NCI-H1417 treated with DMSO at 0.1 percent for 48 hours (cell line): ENCODE measurements at places on chromosomes 11 and 22.

DNA sequence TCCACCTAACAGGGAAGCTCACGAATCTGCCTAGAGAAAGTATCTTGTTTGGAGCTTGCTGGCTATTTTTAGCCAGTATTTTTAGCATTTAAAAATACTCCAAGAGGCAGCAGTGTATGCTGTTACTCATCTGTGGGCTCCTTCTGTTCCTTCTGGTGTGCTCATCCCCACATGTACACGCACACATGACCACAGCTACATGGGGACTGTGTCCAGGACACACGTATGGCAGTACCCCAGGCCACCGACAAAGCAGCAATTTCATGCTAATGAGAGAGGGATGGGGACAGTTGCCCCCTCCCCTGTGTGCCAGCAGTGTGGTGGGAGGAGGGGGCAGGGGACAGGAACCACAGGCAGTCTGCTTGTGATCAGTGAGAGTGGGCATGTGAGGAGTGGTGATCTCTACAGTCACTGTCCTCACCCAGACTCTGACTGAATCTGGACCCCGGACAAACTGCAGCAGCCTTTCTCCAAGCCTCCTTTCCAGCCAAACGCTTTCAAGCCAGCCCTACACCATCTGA lies 16.4 kb downstream of the USP2 start:
- no peak for DNase-seq

DNA sequence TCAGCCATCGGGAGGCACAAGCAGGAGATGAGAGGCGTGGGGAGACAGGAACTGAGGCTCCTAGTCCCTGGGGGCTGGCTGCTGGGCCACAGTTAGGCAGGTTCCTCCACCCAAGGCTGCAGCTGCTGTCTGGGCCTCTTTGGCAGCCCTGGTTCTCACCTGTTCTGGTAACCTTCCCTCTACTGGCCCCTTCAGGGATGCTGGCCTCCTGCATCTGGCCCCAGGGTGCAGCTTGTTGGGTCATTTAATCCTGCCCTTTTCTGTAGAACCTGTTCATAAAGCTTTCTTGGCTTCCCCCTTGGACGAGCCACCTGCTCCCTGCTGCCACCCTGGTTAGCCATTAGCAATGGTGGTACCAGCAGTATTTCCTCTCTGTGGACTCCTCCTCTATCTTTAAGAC lies 5.5 kb downstream of the USH1C start:
- DNase-seq, result no peak

GRCh38 chr11:116510166-116510565 lies 262.6 kb downstream of the BUD13 start:
- DNase-seq, result no peak

DNA sequence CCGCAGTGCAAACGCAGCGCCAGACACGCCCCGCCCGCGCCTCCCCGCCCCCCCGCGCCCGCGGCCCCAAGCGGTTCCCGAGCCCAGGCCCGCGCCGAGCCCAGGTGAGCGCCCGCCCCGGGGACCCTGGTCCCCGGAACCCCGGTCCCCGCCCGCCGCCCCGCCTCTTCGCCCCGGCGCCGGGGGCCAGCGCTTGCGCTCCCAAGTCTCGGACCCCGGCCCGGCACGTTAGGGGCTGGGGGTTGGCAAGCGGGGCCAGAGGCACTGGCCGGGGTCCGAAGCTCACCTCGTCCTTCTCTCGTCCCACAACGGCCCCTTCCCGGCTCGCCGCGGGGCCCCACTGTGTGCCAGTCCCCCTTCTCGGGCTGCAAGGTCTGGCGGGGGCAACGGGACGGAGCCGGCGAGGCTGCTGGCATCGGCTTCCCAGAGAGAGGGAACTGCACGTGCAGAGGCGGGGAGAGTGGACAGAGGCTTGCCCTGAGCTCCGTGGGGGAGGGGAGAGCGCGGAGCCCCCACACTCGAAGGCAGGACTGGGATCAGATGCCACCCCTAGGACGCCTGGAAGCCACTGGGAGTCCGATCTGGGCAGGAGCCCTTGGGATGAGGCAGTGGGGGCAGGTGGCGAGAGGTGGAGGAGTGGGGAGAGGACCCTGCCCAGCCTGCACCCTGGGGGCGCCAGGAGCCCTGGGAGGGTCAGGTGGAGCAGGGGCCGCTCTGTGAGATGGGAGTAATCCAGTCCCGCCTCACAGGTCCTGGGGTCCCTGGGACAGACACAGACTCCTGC lies 1.8 kb upstream of the AIFM3 start:
- DNase-seq, result no peak

DNA sequence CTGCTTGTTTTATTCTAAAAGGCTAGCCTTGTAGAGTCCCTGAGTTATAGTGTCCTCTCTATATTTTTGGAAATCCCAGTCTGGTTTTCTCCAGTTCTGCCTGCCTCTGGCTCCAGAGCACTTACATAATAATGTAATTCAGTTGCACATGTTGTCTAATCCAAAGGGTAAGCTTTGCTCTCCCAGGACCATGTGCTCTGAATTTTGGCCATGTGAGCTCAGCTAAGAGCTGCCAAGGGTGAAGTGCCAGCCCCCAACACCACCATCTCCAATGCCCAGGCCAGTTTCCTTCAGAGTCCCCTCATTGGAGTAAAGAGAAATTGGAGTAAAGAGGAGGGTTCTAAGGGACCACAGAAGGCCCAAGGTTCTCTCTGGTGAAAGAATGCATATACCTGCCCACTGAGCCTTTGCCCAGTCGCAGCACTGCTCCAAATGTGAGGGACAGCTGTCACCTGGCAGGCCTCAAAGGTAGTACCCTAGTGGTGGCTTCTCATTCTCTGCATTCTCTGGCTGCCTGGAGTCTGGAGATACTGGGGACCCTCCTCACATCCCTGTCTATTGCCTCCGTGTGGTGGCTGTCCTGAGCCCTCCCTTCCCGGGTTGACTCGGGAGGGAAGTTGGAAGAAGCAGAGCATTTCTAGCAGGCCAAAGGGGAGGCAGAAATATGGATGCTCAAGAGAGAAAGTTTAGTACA lies 4.9 kb downstream of the CRY2 start:
- DNase-seq, result no peak

GRCh38 chr22:32644252-32645100 lies 157.0 kb upstream of the TIMP3 start:
- no peak for DNase-seq

- DNase-seq, result no peak
These were observed 55.7 kb downstream of the SYTL2 start for GRCh38 chr11:85755285-85755684.

DNA sequence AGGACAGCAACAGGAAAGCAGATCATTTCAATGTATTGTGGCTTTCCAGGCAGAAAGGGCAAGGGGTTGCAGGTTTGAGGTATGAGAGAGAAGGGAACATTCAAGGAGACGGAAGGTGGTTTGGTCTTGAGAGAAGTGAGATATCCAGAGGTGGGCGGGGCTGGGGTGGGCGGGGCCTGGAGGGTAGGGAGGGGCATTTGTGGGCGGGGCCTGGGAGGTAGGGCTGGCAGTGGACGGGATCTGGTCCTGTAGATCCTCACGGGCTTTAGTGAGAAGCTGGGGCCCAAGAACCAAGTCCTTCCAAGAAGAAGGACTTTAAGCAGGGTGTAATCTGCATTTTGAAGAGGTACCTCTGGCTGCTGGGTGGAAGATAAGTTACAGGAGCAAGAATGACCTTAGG lies 199.2 kb downstream of the MN1 start:
- DNase-seq, result no peak

- no peak for DNase-seq
These were observed 27.3 kb upstream of the TMEM86A start for GRCh38 chr11:18671246-18671645.

- DNase-seq, result no peak
These were observed 4.7 kb downstream of the DGCR8 start for GRCh38 chr22:20084547-20085413.

- no peak for DNase-seq
These were observed 31.8 kb upstream of the CELSR1 start for GRCh38 chr22:46569055-46569847.

GRCh38 chr11:131993246-131993645 lies 622.8 kb downstream of the NTM start:
- DNase-seq, result no peak

- no peak for DNase-seq
These were observed 4.3 kb downstream of the SSTR3 start for GRCh38 chr22:37207981-37208380.

- DNase-seq, result no peak
These were observed 217.7 kb upstream of the CTSC start for GRCh38 chr11:88555018-88555828.

DNA sequence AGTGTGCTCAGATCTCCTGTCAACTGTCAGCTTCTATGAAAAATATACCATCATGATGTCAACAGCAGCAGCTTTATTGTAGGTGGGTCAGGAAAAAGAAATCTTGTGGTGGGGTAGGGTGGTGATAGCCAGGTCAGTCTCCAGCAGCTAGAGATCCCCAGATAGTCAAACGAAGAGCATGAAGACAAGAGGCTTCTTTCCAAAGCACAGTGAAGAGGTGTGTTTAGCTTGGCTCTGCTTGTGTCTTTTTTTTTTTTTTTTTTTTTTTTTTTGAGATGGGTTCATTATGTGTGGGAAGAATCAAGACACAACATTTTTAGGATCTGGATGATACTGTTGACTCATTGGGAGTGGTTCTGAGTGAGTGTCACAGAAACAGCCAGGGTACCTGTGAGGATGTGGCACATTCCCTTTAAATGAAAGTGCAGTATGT lies 1075.5 kb downstream of the NTM start:
- no peak for DNase-seq

DNA sequence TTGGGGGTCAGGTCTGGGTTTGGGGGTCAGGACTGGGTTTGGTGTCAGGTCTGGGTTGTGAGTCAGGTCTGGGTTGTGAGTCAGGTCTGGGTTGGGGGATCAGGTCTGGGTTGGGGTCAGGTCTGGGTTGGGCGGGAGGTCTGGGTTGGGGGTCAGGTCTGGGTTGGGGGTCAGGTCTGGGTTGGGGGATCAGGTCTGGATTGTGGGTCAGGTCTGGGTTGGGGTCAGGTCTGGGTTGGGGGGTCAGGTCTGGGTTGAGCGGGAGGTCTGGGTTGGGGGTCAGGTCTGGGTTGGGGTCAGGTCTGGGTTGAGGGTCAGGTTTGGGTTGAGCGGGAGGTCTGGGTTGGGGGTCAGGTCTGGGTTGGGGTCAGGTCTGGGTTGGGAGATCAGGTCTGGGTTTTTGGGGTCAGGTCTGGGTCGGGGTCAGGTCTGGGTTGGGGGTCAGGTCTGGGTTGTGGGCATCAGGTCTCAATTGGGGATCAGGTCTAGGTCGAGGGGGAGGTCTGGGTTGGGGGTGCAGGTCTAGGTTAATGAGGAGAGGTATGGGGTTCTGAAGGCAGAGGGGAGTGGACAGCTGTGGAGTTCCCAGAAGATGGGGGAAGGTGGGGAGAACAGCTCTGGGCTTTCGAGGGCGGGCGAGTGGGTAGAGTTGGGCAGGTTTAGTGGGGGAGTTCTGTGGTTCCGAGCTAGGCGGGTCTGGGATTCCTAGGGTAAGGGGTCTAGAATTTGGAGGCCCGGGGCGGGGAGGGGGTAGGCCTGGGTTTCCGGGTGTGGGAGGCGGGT lies 629 bp downstream of the TTLL8 start:
- no peak for DNase-seq

GRCh38 chr11:8867931-8868631 lies 42.9 kb upstream of the AKIP1 start:
- no peak for DNase-seq

- DNase-seq, result no peak
These were observed 21.1 kb downstream of the EIF3L start for GRCh38 chr22:37870273-37870672.

- DNase-seq, result no peak
These were observed 1741.9 kb upstream of the RAG2 start for GRCh38 chr11:38339835-38340440.

- no peak for DNase-seq
These were observed 1.4 kb downstream of the OSBP2 start for GRCh38 chr22:30695871-30696655.
